Stimulated activated naive CD8-positive, alpha-beta T cell treated with anti-CD3 and anti-CD28 coated beads, Interleukin-15, Interleukin-2, amounts not matched to agents 100 U/mL and 50 U/mL, for 24 hours (primary cell): ENCODE measurements at places on chromosomes 4 and X.

GRCh38 chr4:17232566-17233253, 279.2 kb downstream of the QDPR start:
- DNase-seq = no peak

GRCh38 chr4:37058826-37059225, 185.7 kb upstream of the NWD2 start:
- no peak for DNase-seq

- no peak for DNase-seq
These were observed 78.5 kb downstream of the MID1IP1 start for GRCh38 chrX:38879631-38880220.

GRCh38 chr4:100290585-100290984, 100.3 kb upstream of the DDIT4L start:
- DNase-seq = no peak

DNA sequence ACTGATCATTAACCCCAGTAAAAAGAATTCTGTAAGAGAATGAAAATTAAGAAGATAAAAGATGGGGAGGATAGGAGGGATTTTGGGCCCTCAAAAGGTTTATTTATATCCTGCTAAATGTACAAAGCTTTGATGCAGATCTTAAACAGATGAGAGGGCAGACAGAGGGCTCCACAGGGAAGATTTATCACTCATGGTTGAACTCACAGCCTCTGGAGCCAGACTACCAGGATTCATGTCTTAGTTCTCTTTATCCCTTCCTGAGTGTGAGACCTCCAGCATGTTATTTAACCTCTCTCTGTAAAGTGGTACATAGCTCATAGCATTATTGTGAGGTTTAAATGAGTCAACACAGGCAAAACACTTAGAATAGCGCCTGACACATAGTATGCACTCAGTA, 74.4 kb downstream of the SOWAHB start:
- DNase-seq = no peak

GRCh38 chr4:121784401-121784800, 16.7 kb upstream of the EXOSC9 start:
- no peak for DNase-seq

- no peak for DNase-seq
These were observed 38.4 kb downstream of the UGT2A2 start for GRCh38 chr4:69601065-69601464.

DNA sequence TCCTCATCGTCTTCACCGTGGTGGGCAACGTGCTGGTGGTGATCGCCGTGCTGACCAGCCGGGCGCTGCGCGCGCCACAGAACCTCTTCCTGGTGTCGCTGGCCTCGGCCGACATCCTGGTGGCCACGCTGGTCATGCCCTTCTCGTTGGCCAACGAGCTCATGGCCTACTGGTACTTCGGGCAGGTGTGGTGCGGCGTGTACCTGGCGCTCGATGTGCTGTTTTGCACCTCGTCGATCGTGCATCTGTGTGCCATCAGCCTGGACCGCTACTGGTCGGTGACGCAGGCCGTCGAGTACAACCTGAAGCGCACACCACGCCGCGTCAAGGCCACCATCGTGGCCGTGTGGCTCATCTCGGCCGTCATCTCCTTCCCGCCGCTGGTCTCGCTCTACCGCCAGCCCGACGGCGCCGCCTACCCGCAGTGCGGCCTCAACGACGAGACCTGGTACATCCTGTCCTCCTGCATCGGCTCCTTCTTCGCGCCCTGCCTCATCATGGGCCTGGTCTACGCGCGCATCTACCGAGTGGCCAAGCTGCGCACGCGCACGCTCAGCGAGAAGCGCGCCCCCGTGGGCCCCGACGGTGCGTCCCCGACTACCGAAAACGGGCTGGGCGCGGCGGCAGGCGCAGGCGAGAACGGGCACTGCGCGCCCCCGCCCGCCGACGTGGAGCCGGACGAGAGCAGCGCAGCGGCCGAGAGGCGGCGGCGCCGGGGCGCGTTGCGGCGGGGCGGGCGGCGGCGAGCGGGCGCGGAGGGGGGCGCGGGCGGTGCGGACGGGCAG, 792 bp downstream of the ADRA2C start:
- DNase-seq = peak; percentile 14

GRCh38 chr4:186644737-186645261, 78.9 kb downstream of the FAT1 start:
- DNase-seq = no peak

- DNase-seq = no peak
These were observed 8.0 kb downstream of the TBC1D9 start for GRCh38 chr4:140748171-140748570.

DNA sequence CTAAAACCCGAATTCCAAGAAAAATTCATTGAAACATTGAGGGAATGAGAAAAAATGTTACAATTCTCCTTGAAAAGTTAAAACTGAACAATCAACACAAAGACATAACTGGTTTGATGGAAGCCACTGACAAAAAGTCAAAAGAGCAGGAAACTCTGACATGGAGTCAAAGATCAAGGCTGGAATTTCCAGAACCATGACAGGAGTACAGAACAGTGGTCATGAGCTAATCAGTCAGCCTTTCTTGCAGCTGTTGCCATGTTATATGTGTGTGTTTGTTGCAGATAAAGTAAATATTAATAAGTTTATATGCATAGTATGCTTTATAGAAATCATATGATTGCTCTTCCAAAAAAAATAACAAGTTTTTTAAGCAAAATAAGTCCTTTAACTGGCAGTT, 184.7 kb upstream of the HCCS start:
- DNase-seq = no peak

DNA sequence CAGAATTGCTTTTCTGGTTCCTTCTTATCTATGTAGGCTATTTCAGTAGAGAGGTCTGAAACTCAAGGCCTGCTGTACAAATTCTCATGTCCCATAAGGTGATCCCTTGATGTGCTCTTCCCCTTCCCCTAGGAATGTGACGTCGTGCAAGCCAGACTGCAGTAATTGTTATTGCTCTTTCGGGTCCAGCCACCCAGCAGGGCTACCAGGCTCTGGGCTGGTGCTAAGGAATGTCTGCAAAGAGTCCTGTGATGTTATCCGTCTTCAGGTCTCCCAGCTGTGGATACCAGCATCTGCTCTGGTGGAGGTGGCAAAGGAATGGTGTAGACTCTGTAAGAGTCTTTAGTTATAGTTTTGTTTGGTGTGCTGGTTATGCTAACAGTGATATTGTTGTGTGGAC, 378.7 kb downstream of the C4orf33 start:
- DNase-seq = no peak

DNA sequence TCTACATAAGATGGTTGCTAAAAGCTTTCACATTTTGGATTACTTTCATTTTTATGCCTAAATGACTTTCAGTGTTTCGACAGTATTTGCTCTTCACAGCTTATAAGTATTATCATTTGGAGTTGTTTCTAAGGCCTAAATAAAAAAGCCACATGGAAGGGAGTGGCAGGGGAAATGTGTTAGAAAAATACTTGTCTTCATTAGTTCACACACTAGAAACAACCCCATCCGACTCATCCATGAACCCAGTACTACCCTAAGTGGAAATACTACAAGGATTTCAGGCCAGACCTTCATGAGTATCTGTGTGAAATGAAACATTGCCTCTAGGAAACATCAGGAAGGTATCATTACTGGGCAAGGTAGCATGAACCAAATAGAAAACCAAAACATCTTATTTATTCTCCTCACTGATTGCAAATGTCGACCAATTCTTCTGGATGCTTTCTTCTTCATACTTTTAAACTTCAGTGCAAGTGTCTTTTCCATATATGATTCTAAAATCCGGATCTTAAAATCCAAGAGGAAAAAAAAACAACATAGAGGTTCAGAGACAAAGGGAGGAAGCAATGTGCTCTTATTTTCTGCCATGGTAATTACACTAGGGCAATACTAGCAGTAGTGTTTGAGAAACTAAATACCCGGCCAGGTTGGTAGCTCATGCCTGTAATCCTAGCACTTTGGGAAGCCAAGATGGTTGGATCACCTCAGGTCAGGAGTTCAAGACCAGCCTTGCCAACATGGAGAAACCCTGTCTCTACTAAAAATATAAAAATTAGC, 349.4 kb downstream of the ARHGAP24 start:
- no peak for DNase-seq

GRCh38 chrX:123093792-123094191, 90.3 kb upstream of the GRIA3 start:
- DNase-seq = no peak

DNA sequence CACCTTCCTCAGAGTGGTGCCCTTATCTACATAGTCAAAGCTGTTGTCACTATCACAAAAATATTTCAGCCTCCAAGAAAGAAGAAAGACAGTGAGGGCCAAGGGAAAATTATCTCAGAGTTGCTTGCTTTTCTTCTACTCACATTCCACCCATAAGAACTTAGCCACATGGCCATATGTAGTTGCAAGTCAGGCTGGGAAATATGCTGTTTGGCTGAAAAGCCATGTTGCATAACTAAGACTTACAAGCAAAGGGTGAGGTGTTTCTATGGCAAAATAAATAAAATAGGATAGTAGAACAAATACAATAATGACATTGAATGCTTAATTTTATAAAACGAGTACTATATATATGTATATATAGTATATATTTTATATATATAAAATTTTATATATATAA, 365.9 kb upstream of the PABPC4L start:
- DNase-seq = no peak

- DNase-seq = no peak
These were observed 46.2 kb upstream of the IL9R start for GRCh38 chrX:155951237-155951789.
